ENCODE measurements at places on chromosomes 7 and 10. TPM values are rescaled to one million over a fixed set of nuclear protein-coding genes. Genes with fewer than 3 reads are reported as not detected.

Gene OSBPL3
- polyA plus RNA-seq: 32.4 TPM

Gene KCP
- polyA plus RNA-seq: 1.3 TPM

Gene LIPN
- not detected for polyA plus RNA-seq

Gene CPEB3
- polyA plus RNA-seq: 4.6 TPM

Gene SFTPA1
- polyA plus RNA-seq: not detected

Gene C7orf57
- polyA plus RNA-seq: 0.28 TPM

Gene UCN3
- polyA plus RNA-seq: 11.4 TPM

Gene TUBAL3
- 33.9 TPM for polyA plus RNA-seq

Gene SPDYE1
- polyA plus RNA-seq: 0.72 TPM

Gene ZNF316
- 35.0 TPM for polyA plus RNA-seq

Gene SMKR1
- 1.1 TPM for polyA plus RNA-seq

Gene MMRN2
- 7.2 TPM for polyA plus RNA-seq

Gene CCDC172
- polyA plus RNA-seq: not detected

Gene KLLN
- polyA plus RNA-seq: 1.0 TPM

Gene AOAH
- polyA plus RNA-seq: 17.8 TPM

Gene SNX10
- polyA plus RNA-seq: 12.6 TPM

Gene CHAT
- 0.96 TPM for polyA plus RNA-seq

Gene CALHM3
- 0.13 TPM for polyA plus RNA-seq

Gene NRAP
- 0.06 TPM for polyA plus RNA-seq

Gene LRRD1
- 0.19 TPM for polyA plus RNA-seq

Gene PALD1
- polyA plus RNA-seq: 6.1 TPM

Gene SPRN
- 4.9 TPM for polyA plus RNA-seq

Gene MGMT
- 18.0 TPM for polyA plus RNA-seq

Gene SLC26A4
- polyA plus RNA-seq: 0.28 TPM

Gene CAV1
- 100 TPM for polyA plus RNA-seq

Gene IFRD1
- polyA plus RNA-seq: 51.0 TPM

Gene GTF2IRD1
- polyA plus RNA-seq: 51.2 TPM

Gene ASAH2
- 64.5 TPM for polyA plus RNA-seq

Gene NPY4R2
- polyA plus RNA-seq: 0.79 TPM

Gene KCNMA1
- 19.6 TPM for polyA plus RNA-seq

Gene SRGN
- polyA plus RNA-seq: 34.5 TPM

Gene NUTM2B
- 1.3 TPM for polyA plus RNA-seq

Gene SLC26A3
- 176 TPM for polyA plus RNA-seq

Gene PODXL
- 26.9 TPM for polyA plus RNA-seq

Gene DENND2A
- 12.2 TPM for polyA plus RNA-seq

Gene TRUB1
- polyA plus RNA-seq: 20.6 TPM

Gene TRIM50
- polyA plus RNA-seq: 0.42 TPM

Gene SLC13A1
- 1.7 TPM for polyA plus RNA-seq

Gene GFRA1
- 17.4 TPM for polyA plus RNA-seq

Gene HMX2
- polyA plus RNA-seq: 1.1 TPM

Gene ZNF3
- polyA plus RNA-seq: 50.4 TPM

Gene GDF2
- polyA plus RNA-seq: not detected

Gene LIPJ
- 0.10 TPM for polyA plus RNA-seq

All from large intestine (tissue), 12 donors.